Hematopoietic multipotent progenitor cell treated with erythropoietin and hydrocortisone succinate and interleukin-3 and kit ligand, for 17 days (in vitro differentiated cells): ENCODE measurements at places on chromosomes 2 and 18.

DNA sequence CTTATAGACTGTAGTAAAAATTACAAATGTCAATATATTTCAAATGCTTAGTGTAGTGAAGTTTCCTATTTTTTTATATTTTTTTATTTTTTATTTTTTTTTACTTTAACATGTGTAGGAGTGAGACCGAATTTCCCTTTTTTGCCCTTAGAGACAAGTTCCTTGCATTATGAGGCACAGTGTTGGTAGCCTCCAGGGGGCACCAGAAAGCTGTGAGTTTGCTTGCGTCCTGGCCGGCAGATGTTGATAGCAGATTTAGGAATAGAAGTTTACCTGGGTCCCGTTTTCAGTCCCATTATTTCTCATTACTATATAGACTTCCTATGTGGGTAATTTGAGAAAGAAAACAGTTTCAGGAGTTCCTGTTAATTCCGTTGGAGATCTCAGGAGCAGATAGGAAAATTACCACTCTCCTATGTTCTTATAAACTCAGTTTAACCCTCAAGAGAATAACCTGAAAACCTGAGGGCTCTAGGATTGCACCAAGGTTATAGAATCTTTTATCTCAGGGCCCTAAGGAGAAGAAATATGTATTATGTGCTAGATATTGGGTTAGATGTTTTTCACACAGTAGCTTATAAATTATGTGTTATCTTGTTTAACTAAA is 157.5 kb upstream of the SESTD1 start:
- peak; percentile 7 for DNase-seq

DNA sequence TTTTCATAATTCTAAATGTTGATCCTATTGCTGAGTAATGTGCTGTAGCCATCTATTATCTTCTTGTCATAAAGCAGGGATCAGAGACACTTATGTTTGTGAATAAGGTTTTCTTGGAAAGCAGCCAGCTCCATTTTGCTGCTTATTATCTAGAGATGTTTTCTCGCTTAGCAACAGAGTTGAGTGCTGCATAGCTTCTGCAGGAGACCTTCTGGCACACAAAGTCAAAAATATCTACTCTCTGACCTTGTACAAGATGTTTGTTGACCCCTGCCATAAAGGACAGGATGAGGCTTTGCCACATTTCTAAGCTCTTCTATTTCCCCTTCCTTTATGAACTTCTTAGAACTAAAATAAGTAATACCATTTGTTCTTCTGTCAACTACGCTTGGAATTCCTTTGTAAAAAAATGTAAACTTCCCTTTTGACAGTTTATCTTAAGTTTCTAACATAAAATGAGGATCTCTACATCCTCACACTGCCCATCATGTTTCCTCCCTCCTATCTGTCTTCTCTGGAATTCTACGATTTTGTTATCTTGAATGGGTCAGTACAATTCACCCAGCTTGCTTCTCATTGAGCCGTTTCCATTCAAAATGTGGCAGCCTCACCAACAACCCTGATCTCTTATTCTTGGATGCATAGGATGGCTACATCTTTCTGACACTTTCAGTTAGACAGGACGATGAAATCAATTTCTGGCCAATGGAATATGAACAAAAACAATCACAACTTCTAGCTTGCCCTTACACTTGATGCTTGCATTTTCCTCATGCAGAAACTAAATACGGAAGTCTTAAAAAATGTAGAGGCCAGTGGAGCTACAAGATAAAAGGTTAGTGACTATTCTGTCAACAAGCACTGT is 1377.0 kb downstream of the SUCLG1 start:
- no peak for DNase-seq

GRCh38 chr2:233165895-233166661 is 85.4 kb upstream of the ATG16L1 start:
- DNase-seq, result peak; percentile 66

GRCh38 chr2:232998666-232998985 is 14.4 kb downstream of the NGEF start:
- DNase-seq, result no peak

GRCh38 chr2:88599527-88599926 is 27.7 kb downstream of the EIF2AK3 start:
- DNase-seq, result no peak
